NCI-H187 treated with DMSO at 0.1 percent for 48 hours (cell line): ENCODE measurements at places on chromosomes 6 and 20.

DNA sequence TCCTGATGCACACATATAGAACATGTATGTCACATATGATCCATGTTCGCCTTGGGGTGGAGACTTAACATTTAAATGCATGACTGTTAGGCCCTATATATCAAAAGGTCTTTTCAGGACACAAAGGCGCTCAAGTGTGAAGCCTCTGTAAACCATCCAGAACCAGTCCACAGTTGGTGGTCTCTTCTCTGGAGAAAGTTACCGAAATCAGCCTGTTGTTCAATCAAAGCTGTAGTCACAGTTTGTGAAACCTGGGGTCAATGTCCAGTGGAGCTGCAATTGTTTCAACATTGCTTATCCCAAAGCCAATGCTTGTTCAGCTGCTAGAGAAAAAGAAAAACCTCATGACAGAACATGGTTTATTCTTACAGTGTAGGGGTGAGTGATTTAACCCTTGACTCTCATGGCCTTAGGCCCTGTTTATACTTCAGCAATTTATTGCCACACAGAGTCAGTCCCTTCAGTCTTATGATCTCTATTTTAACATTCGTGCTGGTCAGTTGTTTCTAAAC is 193.6 kb upstream of the CST7 start:
- no peak for DNase-seq

DNA sequence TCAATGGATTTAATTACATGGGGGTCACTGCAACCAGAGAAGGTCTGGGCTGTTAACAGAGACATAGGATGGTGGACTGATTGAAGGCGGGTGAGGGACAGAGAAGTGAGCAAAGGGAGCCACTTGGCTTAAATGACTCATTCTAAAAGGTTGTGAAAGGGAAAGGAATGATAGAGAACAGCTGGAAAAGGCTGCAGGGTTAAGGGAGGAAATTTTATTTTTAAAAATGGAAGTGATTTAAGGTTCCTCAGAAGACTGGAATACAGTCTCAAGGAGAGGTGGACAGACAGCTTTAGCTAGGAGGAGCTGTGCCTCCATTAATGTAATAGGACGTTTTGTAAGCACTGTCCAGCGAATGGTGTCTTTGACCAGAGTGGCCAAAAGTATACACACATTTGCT is 46.7 kb downstream of the RGS17 start:
- DNase-seq: no peak

DNA sequence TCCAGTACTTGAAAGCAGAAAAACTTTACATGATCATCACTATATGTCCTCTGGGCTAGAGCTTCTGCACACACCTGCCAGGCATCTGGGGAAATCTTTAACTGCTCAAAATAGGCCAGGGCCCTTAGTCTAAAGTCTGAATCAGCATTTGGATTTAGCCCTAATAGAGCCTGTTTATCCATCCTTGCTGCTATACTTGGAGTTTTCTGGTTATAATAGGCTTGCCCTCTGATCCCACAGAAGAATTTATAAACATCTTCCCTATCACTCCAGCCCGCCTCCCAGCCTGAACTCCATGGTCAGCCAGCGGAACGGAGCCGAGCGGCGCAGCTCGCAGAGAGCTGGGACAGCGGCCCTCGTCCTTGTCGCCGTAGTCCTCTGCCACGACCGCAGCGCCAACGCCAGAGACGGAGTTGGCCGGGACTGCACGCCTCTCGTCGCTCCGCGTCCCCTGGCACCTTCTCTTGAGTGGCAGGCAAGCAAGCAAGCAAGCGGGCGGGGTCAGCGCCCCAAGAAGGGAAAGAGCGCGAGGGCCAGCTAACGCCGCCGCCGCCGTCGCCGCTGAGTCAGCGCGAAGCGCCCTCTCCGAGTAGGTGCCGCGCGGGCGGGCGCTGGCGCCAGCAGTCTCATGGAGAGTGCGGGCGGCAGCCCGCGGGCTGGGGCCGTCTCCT is 25.4 kb upstream of the ASIP start:
- DNase-seq: peak; percentile 30

GRCh38 chr6:89934685-89935366 is 40.6 kb downstream of the GJA10 start:
- DNase-seq: no peak

- DNase-seq: no peak
These were observed 79.0 kb upstream of the FAM184A start for GRCh38 chr6:119157506-119157815.

DNA sequence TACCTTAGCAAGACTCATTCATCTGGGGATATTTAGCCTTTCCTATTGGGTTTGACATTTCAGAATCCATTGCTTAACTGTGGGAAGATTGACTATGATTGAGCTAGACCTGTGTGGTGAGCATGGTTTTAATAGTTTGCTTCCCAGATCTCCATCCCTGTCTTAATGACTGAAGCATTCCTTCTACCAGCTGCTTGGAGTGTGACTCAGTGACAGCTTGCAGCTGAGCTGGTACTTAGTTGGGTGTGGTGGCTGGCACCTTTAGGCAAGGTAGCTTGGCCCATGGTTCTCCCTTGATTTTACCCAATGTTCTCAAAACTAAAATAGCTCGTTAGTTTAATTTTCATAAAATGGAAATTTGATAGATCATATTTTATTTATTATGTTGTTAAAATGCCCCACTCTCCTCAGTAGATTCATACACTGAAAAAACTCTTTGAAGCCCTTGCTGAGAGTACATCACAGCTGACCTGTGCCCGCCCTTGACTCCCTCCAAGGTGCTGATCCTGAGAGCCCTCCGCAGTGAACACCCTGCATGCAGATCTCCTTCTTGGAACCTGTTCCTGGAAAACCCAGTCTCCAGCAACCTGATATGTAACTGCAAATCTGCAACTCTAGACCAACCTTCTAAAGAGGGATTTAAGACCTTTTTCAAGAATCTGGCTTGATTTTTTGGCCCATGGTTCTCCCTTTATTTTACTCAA is 19.1 kb downstream of the DOK5 start:
- DNase-seq: no peak

DNA sequence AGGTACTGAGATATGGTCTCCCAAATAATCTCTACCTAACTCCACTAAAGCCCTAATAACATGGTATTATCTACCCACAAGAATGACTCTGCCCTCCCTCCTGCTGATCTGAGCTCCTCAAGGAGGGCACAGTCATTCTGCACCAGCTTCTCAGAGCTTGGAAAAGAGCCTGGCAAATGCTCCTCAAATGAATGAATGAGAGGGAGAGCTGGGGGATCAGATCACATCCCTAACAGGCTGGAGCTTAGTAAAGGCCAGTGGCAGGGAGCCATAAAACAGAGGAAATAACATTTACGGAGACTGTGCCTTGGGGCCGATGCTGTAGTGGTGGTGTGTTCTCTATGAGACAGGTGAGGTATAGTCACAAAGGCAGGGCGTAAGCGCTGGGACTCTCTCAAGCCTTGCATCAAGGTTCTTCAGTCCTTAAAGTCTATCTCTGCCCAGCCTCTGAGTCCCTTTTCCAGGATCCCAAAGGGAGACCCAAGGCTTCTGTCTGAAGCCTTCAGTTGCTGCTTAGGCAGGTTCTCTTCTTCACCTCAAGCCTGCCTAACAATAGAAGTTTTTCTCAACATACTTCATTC is 7.2 kb upstream of the NNAT start:
- DNase-seq: no peak

DNA sequence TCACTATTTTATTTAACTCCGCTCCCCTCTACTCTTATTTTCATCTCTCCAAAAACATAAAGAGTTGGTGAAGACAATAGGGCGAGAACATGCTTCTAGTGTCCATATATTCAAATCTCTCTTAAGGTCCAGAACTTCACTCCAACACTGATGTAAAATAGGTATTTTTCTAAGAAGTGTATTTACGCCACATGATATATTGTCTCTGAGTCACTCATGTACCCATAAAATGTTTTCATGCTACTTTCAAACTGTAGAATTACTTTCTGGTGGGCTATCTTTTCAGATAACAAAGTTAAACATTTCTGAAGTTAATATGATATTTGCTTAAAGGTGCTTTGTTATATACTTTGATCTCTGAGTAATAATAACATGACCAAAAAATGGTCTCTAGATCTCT is 124.1 kb upstream of the IFNGR1 start:
- DNase-seq: no peak

- no peak for DNase-seq
These were observed 1217.2 kb upstream of the GJE1 start for GRCh38 chr6:140915551-140915950.

- DNase-seq: no peak
These were observed 140.2 kb upstream of the FAM83B start for GRCh38 chr6:54706391-54706790.

DNA sequence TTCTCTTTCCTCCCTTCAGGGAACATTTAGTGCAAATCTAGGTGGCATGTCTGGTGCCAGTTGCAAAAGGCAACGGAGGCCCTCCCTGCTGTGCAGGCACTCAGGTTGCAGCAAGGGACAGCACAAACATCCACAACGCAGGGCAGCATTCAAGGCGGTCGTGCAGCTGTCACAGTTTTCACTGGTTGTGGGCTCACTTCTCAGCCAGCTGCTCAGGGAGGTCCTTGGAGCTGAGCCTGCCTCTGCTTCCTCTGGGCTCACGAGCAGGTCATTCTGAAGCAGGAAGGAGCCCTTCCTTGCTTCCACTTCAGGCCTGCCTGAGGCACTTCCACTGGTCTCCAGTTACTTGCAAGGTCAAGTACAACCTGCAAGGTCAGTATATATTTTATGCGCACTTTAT is 3.8 kb upstream of the NPEPL1 start:
- no peak for DNase-seq

GRCh38 chr20:7980332-7981046 is 39.1 kb downstream of the TMX4 start:
- no peak for DNase-seq

GRCh38 chr6:28816909-28817807 is 106.6 kb downstream of the TRIM27 start:
- no peak for DNase-seq

GRCh38 chr6:153465050-153465449 is 334.0 kb upstream of the RGS17 start:
- DNase-seq: no peak

GRCh38 chr6:90356012-90356421 is 59.4 kb upstream of the BACH2 start:
- no peak for DNase-seq

DNA sequence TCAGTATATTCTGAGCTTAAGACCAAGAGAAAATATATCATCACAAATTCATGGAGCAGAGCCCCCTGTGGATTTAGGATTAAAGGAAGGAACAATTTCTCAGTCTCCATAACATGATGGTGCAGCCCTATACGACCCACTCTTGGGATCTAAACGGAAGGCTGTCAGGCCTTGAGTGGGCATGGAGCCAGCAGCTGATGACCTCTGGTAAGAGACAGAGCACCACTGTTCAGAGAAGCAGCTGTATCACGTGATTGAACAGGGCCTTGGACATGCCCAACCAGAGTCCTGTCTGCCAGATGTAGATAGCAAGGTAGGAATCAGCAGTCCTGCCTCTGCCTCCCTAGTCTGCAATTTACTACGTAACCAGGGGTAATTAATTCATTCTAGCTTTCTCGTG is 259.4 kb upstream of the POU3F2 start:
- DNase-seq: no peak

DNA sequence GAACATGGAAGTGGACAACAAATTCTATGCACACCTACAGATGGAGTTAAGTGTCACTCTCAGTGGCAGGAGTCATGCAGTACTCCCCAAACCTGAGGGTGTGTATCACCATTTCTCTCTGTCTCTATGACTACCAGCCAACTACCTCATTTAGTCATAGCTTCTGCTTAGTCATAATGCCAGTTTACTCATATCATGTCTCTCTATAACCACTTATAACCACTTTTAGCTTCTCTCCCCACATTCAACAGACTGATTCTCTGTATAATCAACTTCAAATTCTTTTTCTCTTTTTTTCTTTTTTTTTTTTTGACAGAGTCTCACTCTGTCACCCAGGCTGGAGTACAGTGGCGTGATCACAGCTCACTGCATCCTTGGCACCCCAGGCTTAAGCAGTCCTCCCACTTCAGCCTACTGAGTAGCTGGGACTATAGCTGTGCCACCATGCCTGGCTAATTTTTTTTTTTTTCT is 13.8 kb upstream of the GTF3C6 start:
- no peak for DNase-seq

GRCh38 chr6:43216200-43216599 is 13.1 kb downstream of the DNPH1 start:
- no peak for DNase-seq

GRCh38 chr6:154234019-154234772 is 122.4 kb downstream of the IPCEF1 start:
- no peak for DNase-seq

GRCh38 chr6:34067814-34068213 is 78.1 kb downstream of the GRM4 start:
- no peak for DNase-seq

GRCh38 chr20:50415021-50415515 is 95.1 kb upstream of the PTPN1 start:
- DNase-seq: no peak

DNA sequence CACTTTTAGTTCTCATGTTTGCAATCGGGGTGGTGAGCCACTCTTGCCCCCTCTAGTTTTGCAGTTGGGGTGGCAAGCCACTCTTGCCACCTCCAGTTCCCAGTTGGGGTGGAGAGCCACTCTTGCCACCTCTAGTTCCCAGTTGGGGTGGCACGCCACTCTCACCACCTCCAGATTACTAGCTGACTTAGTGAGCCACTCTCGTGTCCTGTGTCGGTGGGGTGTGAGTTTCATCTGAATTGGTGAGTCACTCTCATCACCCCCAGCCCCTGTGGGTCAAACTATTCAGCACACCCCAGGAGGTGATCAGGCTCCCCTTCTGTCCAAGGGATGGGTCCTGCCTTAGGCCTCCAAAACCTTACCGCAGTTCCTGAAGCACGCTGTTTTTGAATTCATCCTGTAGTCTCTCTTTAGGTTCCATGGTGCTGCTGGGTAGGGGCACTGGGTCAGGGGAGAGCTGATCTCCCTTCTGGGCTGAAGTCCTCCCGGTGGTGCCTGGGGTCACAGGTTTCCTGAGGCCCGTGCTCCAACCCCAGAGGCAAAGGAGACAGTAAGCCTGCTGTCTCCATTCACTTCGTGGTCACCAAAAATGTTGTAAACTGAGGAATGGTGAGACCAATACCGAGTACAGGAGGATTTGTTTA is 224.2 kb upstream of the SYNCRIP start:
- no peak for DNase-seq

DNA sequence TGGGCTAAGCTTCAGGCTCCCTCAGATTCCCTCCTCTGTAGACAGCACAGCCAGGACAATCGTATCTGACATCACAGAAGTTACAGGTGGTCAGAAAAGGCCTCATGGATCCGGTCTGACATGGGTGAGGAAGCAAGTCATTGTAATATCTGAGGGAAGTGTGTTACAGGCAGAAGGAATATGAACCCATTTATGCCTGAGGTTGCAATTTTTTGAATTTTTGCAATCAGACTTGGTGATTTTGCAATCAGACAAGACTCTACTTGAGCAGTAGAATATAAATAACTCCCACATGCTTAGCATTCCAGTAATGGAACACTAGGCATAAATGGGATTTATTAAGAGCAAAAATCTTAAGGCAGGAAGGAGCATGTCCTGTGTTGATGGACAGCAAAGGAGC is 52.1 kb downstream of the CBLN4 start:
- DNase-seq: no peak

DNA sequence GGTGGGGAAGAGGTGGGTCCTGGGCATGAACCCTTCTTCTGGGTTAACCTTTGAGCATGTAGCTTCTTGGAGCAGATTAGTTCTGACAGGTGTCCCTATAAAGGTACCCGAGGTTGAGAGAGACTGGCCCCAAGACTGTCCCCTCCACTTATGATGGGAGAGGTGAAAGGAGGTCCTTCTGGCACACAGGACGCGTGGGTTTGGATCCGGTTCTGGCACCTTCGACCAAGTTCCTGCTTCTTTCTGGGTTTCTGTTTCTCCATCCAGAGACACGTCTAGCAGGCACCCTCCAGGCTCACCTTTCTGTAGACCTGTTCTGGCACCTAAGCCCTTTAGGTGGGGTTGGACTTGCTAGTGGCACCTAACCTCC is 4.1 kb downstream of the PAX1 start:
- DNase-seq: no peak
